Progenitor cell of endocrine pancreas (in vitro differentiated cells): ENCODE measurements at places on chromosomes 1 and 21.

DNA sequence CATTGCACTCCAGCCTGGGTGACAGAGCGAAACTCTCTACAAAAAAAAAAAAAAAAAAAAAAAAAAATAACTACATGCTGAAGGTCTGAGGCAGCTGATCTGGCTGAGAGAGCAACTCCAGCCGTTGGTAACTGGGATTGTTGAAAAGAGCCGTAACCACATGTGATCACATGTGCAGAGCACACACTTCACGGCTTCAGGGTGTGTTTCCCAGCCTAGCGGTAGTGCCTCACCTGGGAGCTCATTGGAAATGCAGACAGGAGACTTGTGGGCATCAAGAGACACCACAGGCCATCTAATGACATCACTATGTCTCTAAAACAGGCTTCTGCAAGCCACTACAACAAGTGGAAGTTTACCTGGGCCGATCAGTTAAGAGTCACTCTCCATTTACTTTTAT is 11.8 kb upstream of the OTUD7B start:
- DNase-seq = no peak

DNA sequence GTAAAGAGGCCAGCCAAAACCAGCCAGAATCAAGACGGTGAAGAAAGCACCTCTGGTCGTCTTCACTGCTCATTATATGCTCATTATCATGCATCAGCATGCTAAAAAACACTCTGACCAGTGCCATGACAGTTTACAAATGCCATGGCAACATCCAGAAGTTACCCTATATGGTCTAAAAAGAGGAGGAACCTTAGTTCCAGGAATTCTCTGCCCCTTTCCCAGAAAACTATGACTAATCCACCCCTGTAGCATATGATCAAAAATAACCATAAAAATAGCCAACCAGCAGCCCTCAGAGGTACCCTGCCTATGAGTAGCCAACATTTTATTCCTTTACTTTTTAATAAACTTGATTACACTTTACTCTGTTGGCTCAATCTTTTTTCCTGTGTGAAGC is 34.2 kb upstream of the PBX1 start:
- DNase-seq = no peak

- no peak for DNase-seq
Measured at GRCh38 chr1:91059157-91059556, 37.3 kb upstream of the ZNF644 start.

DNA sequence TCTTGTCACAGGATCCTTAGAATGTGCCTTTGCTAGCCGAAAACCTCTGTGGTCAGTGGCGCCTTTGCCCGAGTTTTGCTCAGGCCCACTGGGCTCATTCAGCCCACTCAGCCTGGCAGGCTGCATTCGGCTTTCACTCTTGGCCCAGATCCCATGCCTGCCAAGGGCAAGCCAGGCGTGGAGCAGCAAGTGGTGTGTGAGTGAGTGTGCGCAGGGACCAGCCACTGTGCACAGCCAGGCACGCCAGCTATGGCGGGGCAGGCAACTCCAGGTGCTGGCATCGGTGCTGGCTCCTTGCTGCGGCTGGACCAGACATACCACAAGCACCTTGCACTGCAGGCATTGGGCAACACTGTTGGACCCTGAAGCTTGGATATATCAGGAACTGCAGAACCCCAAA is 1145.1 kb upstream of the NCAM2 start:
- DNase-seq = no peak

GRCh38 chr1:164588516-164589341 is 29.7 kb downstream of the PBX1 start:
- peak; percentile 37 for DNase-seq

- no peak for DNase-seq
Measured at GRCh38 chr1:45002650-45003645, 8.2 kb downstream of the HECTD3 start.

DNA sequence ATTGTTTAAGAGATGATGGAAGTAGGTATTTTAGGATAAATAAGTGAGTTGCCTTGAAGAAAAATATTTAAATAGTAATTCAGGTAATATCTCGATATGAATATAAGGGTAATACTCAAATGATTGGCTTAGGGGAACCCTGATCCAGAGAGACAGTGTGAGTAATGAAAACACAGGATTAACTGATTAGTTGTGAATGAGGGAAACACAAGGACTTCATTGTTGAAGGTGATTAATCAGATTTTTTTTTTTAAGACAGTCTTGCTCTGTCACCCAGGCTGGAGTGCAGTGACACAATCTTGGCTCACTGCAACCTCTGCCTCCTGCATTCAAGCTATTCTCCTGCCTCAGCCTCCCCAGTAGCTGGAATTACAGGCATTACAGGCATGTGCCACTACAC is 12.7 kb downstream of the SLC25A33 start:
- no peak for DNase-seq

DNA sequence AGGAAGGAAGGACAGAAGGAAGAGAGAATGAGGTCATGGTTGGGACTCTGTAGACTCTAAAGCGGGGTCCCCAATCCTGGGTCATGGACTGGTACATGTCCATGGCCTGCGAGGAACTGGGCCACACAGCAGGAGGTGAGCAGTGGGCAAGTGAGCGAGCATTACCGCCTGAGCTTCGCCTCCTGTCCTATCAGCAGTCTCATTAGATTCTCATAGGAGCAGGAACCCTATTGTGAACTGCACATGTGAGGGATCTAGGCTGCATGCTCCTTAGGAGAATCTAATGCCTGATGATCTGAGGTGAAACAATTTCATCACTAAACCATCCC is 128.9 kb downstream of the TRABD2B start:
- no peak for DNase-seq

DNA sequence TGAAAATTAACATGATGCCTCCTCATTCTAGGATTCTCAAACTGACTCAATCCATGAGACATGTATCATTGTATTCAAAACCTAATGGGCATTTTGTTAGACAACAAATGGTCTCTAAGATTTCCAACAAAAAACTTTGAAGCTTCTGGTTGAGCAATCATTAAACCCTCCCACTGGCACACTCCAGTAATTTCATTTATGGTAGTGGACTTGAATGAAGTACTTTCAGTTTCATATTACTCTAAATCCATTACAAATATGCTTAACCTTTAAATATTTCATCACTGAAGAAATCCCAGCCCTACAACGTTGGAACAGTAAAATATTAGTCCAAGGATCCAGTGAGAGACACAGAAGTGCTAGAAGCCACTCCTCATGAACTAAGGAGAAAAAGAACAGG is 43.5 kb downstream of the GBP6 start:
- DNase-seq = no peak

DNA sequence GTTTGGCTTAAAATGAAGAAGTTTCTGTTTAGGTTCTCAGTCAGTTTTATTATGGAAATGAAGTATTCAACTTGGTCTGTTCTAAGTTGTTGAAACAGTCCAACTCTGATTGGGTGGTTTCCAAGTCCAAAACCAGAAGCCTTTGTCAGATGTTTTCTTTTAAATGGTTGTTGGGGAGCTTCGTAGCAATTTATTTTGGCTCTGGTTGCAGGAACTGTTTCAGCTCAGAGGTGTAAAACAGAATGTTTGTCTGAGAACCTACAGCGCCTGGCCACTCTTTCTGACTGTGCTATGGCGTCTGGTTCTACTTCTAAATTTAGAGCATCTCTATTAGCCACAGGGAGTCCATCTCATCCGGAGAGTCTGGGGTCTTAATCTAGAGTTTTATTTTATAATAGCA is 582.6 kb upstream of the TMPRSS15 start:
- DNase-seq = no peak
